ENCODE measurements at places on chromosomes 2 and 18. TPM values are rescaled to one million over a fixed set of nuclear protein-coding genes. Genes with fewer than 3 reads are reported as not detected.

Gene AFG3L2
- total RNA-seq, result 35.7 TPM

Gene CGREF1
- total RNA-seq, result 5.2 TPM

Gene CERS6
- 15.1 TPM for total RNA-seq

Gene KIF1A
- total RNA-seq, result not detected

Gene ANO7
- total RNA-seq, result 0.72 TPM

Gene GLB1L
- 30.0 TPM for total RNA-seq

Gene CRYGC
- total RNA-seq, result not detected

Measured in RPMI7951 (cell line).